ENCODE measurements at places on chromosomes 1 and 21. TPM values are rescaled to one million over a fixed set of nuclear protein-coding genes. Genes with fewer than 3 reads are reported as not detected.

DNA sequence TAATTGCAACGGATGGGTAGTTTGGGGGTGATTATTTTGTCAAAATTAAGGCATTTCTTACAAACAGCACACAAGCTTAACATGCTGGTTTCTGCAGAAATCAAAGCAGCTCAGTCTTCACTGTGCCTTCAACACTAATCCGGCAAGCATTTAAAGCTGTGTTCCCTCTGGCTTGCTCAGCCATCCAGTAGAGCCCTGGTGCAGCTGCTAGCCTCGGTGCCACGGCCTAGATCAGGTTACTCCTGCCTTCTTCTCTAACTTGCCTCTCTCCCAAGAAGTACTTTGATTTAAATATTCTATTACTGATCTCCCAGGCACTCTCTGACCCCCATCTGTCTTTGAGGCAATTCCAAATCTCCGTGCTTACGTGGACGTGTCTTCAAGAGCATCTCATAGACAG is 85.6 kb downstream of the GREM2 start:
- DNase-seq = no peak
- H3K4me1 ChIP-seq = no peaks in the 10 kb centered on the region
- H3K27ac ChIP-seq = no peak overlapping the region

GRCh38 chr21:34034369-34035014 is 38.9 kb upstream of the MRPS6 start:
- no peaks in the 10 kb centered on the region for H3K27me3 ChIP-seq
- no peak overlapping the region for H3K27ac ChIP-seq
- H3K36me3 ChIP-seq = no peaks in the 10 kb centered on the region

GRCh38 chr1:6960291-6960811 is 175.1 kb downstream of the CAMTA1 start:
- H3K4me3 ChIP-seq = no peak overlapping the region
- H3K36me3 ChIP-seq = no peaks in the 10 kb centered on the region
- DNase-seq = peak; percentile 55
- H3K27ac ChIP-seq = no peak overlapping the region
- peaks cover 45% of the 10 kb centered on the region for H3K27me3 ChIP-seq

GRCh38 chr1:161849518-161849917 is 83.4 kb downstream of the ATF6 start:
- H3K4me1 ChIP-seq = no peaks in the 10 kb centered on the region
- no peak overlapping the region for H3K27ac ChIP-seq
- no peak overlapping the region for H3K4me3 ChIP-seq
- no peaks in the 10 kb centered on the region for H3K27me3 ChIP-seq

DNA sequence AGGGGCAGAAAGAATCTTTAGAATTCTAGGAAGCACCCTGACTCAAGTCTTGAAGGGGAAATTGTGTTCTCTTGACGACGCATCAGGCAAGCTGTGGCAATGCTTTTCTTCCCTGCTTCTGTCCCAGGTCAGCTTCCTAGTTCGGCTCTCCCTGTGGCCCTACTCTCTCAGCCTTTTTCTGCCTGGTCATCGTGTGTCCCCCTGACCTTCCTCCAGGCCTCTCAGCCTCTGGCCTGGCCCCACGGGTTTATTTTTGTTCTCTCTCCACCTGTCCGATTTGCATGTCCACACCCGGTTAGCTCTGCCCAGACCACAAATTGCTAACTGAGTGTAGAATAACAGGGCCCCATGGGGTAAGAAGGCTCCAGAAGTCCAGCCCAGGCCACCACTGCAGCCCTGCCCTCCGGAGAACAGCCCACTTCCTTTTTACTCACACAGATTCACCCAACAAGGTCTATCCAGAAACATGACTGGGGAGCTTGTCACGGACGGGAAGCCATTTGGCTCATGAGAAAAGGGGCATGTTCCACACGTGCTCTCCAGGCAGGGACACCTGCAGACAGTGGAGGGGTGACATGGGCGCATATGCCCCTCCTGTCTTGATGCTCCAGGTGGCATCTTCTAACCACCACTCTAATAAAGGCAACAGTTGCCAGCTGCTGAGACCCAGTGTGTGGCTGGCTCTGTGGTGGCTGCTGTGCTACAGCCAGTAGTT is 9.8 kb downstream of the KCNN3 start:
- no peak overlapping the region for H3K4me3 ChIP-seq
- H3K27me3 ChIP-seq = no peaks in the 10 kb centered on the region
- DNase-seq = no peak
- no peak overlapping the region for H3K27ac ChIP-seq

DNA sequence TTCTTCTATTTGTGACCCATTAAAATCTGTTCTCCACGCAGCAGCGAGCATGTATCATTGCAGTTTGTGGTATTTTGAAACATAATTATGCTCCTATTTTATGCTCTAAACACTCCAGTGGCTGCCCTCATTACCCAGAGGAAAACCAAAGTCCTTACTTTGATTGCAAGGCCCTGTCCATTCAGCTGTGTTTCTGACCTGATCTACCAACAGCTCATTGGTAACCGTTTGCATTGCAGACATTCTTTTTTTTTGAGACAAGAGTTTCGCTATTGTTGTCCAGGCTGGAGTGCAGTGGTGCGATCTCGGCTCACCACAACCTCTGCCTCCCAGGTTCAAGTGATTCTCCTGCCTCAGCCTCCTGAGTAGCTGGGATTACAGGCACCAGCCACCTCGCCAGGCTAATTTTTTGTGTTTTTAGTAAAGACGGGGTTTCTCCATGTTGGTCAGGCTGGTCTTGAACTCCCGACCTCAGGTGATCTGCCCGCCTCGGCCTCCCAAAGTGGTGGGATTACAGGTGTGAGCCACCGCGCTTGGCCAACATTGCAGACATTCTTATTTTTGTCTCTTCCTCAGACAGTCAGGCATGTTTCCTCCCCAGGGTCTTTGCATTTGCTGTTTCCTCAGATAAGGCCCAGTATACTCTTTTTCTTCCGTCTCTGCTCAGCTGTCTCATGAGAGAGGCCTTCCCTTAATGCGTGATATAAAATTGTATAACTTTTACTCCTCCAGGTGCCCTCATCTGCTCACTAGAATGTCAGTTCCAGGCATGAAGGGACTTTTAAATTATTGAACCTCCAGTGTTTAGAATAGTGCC is 32.5 kb downstream of the THRAP3 start:
- no peak for DNase-seq
- H3K27me3 ChIP-seq = no peaks in the 10 kb centered on the region
- peaks cover 16% of the 10 kb centered on the region for H3K4me1 ChIP-seq

DNA sequence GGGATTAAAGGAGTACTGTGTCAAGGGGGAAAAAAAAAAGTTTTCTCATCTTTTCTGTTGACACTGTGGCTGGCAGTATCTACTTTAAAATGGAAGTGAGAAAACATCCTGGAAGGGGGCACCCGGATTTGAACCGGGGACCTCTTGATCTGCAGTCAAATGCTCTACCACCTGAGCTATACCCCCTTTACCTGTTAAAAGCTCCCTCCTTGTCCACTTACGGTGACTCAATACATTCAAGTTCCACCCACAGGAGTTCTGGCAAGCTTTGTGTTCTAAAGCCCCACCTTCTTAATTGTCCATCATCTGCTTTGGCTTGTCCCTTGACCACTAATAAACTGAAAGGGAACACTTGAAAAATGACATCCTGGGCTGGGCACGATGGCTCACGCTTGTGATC is 68.2 kb downstream of the FNBP1L start:
- no peak overlapping the region for H3K27ac ChIP-seq
- H3K4me1 ChIP-seq = no peaks in the 10 kb centered on the region
- no peak overlapping the region for H3K4me3 ChIP-seq
- H3K27me3 ChIP-seq = no peaks in the 10 kb centered on the region

DNA sequence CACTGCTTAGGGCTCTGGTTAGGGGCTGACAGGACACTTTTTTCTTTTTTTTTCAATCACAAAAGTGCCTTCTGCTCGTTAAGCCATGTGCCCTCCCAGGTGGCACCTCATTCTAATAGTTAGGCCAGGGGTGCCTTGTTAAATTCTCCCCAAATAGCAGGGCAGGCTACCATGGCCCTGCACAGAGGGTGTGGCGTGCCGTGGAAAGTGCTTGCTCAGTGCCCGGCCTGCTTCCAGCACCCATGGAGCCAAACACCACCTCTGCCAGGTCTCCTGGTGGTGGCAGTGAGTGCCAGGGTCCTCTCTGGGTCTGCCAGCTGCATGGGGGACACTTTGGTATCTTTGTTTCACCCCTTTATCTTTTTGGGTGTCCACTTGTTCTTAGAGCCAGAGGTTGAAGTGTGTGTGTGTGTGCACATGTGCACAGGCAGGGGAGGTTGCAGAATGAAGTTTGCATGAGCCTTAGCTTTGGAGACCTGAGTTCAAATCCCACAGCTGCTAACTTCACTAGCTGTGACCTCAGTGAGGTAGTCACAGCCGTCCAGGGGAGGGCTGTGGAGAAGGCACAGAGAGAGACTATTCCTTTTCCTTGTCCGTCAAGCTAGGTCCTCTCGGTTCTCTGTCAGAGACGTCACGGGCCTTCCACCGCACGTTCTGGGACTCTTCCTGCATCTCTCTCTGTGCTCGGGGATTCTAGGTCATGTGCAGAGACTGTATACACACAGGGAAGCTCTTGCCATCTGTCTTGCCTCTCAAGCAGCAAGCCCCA is 39.9 kb upstream of the CSF3R start:
- H3K27ac ChIP-seq = no peak overlapping the region
- no peaks in the 10 kb centered on the region for H3K27me3 ChIP-seq
- DNase-seq = no peak
- no peaks in the 10 kb centered on the region for H3K36me3 ChIP-seq

GRCh38 chr1:163770265-163770664 is 448.5 kb downstream of the NUF2 start:
- H3K27me3 ChIP-seq = no peaks in the 10 kb centered on the region
- DNase-seq = no peak
- no peak overlapping the region for H3K4me3 ChIP-seq

DNA sequence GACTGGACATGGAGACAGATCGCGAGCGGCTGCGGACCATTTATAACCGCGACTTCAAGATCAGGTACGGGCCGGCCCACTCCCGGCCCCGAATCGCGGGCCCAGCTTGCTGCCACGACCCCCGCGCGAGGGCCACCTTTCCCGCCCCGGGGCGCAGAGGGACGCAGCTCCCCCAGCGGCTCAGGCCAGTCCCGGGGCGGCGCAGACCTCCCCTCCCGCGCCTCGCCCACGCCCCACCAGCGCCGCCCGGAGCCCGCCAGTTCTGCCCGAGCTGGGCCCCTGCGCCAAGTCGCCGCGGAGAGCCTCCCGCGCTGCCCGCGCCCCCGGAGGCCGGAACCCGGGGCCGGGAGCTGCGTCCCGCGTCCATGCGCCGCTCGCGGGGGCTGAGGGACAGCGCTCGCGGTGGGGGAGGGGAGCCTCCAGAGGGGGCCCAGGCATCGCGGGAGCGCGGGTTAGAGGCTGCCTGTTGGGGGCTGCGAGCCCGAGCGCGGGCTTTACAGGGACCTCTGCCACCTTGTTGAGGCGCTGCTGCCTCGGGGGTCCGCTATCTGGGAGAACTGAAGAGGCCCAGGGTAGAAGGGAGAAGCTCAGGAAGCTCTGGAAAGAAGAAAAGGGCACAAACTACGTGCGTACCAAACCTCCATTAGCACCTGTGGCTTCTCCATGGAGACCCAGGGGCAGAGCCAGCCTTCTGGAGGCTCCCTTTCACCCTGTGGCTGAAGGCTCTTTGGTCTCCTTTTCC is 698 bp downstream of the MOV10 start:
- H3K4me3 ChIP-seq = peak overlapping the region; percentile 85
- peaks cover 20% of the 10 kb centered on the region for H3K36me3 ChIP-seq
- H3K27me3 ChIP-seq = no peaks in the 10 kb centered on the region
- H3K27ac ChIP-seq = peak overlapping the region; percentile 86
- peak; percentile 10 for DNase-seq

DNA sequence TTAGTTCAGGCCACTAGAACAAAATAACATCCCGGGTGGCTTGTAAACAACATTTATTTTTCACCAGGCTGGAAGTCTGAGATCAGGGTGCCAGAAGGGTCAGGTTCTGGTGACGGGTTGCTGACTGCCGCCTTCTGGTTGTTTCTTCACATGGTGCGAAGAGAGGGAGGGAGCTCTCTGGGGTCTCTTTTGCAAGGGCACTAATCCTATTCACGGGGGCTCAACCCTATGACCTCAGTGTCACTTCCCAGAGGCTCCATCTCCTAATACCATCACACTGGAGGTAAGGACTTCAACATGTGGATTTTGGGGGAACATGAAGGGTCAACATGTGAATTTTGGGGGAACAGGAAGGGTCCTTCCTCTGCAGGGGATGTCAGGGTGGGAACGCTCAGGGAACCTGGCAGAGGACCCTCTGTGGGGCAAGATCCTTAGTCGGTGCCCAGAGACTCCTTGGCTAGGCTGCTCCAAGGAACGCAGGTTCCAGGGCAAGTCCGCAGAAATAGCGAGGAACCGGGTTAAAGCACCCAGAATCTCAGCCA is 8.7 kb upstream of the C2CD2 start:
- no peaks in the 10 kb centered on the region for H3K36me3 ChIP-seq
- no peaks in the 10 kb centered on the region for H3K27me3 ChIP-seq
- H3K27ac ChIP-seq = no peak overlapping the region

DNA sequence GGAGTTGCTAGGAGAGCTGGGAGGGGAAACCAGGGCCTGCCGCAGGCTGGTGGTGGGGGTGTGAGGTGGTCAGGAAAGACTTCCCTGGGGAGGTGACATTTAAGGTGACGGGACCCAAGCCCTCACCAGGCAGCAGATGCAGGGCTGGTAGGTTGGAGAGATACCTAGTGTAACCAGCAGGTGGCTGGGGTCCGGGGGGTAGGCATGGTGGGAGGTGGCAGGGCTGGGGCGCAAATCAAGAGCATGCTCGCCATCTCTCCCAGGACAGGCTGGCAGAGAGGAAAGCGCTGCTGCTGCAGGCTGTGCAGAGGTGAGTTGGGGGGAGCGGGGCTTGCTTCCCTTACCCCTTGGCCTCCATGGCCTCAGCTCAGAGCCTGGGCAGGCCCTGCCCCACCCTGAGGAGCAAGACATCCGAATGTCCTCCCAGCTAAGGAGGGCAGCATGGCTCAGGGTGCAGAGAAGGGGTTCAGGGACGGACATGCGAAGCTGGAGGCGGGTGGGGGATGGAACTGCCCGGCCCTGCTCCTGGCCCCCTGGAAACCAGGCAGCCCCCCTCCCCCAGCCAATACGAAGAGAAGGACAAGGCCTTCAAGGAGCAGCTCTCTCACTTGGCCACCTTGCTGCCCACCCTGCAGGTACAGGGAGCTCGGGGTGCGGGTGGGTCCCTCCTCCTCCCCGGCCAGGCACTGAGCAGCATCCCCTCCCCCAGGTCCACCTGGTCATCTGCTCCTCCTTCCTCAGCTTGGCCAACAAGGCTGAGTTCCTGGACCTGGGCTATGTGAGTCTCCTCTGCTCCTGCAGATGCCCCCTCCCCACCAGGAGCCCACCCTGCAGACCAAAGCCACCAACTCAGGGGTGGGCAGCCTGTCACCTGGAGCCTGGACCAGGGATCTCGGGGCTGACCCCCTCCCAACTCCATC is 4.0 kb downstream of the RNF207 start:
- H3K27me3 ChIP-seq = no peaks in the 10 kb centered on the region
- no peak for DNase-seq
- peaks cover 24% of the 10 kb centered on the region for H3K4me1 ChIP-seq
- peak overlapping the region; percentile 48 for H3K4me3 ChIP-seq

HOOK1 gene
- total RNA-seq = 1.7 TPM

KIF26B gene
- 6.8 TPM for total RNA-seq

VASH2 gene
- total RNA-seq = 10.0 TPM

MNDA gene
- total RNA-seq = not detected

KRTAP21-2 gene
- total RNA-seq = not detected

KCNJ10 gene
- total RNA-seq = 0.27 TPM

TNFRSF25 gene
- total RNA-seq = 18.8 TPM

KRTAP12-2 gene
- total RNA-seq = not detected

Measured in astrocyte (in vitro differentiated cells and primary cell).